ENCODE measurements at places on chromosomes 3 and 15.

DNA sequence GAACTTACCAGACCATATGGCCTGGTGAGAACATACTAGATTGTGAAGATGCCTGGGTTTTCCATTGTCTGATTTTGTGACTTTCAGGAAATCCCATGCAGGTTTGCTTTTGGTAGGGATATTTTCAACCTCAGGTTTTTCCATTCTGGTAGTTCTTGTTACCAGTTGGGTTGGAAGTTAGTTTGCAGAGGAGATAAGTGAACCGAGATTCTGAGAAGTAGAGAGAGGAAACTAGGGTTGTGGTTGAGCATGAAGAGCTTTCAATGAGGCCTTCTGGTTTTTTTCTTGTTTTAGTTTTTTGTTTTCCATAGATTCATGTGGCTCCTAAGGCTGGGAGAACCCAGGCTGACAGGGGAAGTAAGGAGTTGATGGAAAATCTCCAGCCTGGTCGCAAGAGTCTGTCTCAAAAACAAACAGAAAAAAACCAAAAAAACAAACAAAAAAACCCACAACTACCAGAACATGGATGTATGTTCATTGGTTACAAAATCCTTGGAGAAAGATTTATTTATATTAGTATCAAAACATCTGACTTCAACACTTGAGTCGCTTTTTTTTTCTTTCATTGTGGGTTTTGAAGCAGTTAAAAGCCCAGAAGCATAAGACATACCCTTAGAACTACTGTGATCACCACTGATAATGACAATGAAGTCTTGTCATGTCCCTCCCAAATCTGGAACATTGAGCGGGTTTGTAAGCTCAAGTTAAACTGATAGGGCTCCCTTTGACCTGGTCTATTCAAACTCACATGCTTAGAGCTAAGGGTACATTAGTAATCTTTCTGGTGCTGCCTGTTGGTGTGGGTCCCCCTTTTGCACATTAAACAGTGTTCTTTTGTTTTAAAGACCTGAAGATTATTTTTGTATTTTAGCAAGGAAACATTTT is 3.2 kb downstream of the GPR171 start:
- no peak for DNase-seq

DNA sequence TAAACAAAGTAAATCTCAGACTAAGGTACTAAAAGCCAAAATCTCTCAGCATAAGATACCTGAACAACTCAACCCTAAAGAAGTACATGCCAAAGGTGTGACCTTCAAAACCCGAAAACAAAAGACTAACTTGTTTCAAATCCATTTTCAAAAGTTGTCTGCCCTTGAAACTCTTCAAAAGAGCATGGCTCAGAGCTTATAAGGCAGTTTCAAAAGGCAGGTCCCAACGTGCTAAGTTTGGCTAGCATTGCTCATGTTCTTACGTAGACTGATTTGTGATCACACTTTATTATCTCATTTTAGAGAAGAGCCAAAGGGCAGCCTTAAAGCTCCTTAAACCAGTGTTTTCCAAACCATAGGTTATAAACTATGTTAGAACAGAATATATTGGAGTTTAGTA is 112.2 kb downstream of the FEZF2 start:
- no peak for DNase-seq

- no peak for DNase-seq
Observed at GRCh38 chr3:185120126-185120525, 32.7 kb downstream of the C3orf70 start.

GRCh38 chr15:31463521-31464102 is 137.0 kb downstream of the KLF13 start:
- no peak for DNase-seq
